ENCODE measurements at places on chromosomes 3 and 15.

DNA sequence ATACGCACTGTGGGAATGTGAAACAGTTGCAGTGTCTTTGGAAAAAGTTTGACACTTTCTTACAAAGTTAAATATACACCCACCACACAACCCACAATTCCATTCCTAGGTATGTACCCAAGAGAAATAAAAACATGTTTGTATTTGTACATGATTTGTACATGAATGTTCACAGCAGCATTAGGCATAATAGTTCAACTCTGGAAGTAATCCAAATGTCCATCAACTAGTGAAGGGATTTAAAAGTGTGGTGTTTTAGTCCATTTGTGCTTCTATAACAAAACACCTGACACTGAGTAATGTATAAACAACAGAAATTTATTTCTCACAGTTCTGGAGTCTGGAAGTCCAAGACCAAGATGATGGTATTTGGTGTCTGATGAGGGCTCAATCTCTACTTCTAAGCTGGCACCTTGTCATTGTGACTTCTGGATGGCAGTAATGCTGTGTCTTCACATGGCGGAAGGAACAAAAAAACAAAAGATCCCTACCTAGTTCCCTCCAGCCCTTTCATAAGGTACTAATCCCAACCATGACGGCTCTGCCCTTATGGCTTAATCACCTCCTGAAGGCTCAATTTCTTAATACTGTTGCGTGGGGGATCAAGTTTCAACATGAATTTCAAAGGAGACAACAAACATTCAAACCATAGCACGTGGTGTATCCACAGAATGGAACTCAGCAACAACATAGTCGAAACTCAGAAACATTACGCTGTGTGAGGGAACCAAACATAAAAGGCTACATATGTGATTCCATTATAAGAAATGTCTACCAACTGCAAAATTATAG, 120.5 kb downstream of the AQP9 start:
- DNase-seq = no peak

DNA sequence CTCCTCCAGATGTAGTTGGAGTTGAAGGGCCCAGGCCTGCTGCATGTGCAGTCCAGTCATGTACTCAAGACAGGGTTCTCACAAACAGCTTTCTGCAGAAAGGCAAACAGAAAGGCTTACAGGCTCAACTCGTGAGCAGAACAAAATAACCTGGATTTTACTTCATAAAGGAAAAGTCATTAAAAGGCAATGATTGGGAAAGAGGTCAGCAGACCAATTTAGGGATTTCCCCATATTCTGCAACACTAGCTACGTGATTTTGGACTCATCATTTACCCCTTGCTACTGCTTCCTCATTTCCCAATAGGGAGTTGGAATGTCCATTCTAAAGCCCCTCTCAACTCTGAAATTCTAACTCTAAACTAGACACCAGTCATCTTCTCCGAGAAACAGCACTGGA, 18.1 kb downstream of the METTL6 start:
- DNase-seq = no peak

DNA sequence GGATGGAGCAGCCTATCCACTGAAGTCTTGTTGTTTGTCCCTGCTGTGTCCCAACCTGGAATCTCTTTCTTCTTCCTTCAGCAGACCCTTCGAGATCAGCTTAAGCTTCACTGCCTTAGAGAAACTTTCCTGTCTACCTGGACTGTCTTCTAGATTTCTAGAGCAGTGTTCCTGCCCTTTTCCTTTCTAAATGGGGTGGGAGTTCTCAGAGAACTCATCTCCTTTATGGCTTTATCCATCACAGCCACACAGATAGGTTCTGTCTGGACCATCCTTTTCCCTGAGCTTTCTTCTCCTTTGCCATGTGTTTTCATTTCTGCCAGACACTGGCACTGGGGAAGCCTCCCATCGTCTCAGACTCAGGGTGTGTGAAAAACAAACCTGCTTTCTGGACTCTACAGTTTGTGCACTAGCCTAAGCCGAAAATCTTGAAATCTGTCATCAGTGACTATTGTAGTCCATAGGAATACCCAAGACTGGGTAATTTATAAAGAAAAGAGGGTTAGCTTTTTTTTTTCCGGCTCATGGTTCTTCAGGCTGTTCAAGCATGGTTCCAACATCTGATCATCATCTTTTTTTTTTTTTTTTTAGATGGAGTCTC, 177.5 kb downstream of the PGPEP1L start:
- no peak for DNase-seq

DNA sequence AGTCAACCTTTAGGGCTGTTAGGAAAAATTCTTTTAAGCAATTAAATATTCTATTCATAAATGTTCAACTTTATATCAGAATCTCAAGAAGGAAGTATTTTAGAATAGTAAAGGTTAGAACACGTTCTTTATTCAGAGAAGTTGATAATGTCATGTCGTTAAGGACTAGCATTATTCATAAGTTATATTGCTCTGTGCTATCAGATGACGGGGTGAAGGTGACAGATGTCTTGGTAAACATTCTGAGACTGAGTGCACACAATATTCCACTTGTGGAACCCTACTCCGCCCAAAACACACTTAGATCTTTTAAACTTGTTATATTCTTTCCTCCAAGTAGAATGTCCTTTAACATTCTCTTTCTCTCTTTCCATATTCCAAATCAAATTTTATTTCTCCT, 7.9 kb downstream of the AP4E1 start:
- no peak for DNase-seq

- DNase-seq = peak; percentile 59
Observed at GRCh38 chr3:137264071-137264820, 306.5 kb downstream of the IL20RB start.

DNA sequence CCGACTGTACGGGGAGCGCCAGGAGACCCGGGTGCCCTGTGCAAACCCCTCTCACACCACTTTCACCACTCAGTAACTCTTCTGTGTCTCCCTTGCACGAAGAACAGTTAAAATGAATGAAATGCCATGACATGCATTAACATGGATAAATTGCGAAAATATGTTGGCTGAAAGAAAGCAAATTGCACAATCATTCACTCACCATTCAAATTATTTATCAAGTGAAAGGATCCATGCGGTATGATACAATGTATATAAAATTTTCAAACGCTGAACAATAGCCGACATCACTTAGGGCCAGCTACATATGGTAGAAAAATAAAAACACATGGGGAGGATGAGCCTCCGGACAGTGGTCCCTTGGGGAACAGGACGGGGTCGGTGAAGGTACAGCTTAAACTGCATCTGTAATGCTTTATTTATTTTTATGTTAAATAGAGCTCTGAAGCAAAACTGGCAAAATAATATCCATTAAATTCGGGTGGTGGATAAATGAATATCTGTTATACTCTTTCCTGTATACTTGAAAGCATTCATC, 45.9 kb downstream of the SLC12A8 start:
- no peak for DNase-seq
